ENCODE measurements at places on chromosomes 12 and 14. TPM values are rescaled to one million over a fixed set of nuclear protein-coding genes. Genes with fewer than 3 reads are reported as not detected.
A peak's percentile ranks its signal among the peaks of the same experiment; 100 is the strongest.

The OR4N5 gene
- total RNA-seq = not detected

The TMEM117 gene
- 2.6 TPM for total RNA-seq

The DEGS2 gene
- total RNA-seq = 1.1 TPM

DNA sequence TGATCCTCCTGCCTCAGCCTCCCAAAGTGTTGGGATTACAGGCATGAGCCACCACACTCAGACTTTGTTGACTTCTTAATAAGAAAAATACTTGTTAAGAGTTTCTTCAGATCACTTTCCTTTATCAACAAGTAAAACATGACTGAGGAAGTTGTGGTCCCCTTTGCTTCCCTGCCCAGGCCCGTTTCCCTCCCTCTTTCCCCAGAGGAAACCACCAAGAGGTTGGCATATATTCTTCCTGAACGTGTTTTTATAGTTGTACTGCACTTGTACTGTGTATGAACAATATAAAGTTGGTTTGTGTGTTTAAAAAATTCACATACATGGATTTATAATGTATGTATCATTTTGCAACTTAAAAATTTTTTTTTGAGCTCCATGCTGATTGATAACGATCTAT is 28.4 kb downstream of the PTPN11 start:
- DNase-seq = no peak

DNA sequence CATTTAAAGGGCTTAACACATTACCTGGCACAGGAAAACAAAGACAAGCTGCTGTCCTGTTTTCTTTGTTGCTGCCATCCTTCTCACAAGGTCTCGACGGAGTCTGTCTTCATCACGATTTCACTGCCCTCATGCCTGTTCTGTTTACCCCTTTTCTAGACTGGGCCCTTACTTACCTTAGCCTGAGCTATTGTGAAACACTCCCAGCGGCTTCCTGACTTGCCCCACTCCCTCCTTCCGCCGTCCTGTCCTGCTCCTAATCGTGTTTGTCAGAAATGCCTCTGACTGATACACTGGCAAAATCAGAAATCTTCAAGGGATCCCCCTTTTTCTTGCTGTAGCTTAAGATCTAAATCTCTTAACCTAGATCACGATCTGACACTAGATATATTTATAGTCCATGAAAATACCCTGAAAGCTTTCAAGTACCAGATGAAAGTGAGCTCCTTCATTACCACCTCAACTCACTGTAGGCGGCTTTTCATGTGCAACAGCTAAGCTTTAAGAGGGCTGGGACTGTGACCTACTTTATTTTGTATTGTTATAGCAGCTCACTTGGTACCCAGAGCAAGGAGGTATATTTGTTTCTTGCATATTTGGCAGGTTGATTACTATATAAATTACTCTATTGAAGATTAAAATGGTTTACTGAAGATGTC is 32.1 kb downstream of the TECPR2 start:
- DNase-seq = no peak

DNA sequence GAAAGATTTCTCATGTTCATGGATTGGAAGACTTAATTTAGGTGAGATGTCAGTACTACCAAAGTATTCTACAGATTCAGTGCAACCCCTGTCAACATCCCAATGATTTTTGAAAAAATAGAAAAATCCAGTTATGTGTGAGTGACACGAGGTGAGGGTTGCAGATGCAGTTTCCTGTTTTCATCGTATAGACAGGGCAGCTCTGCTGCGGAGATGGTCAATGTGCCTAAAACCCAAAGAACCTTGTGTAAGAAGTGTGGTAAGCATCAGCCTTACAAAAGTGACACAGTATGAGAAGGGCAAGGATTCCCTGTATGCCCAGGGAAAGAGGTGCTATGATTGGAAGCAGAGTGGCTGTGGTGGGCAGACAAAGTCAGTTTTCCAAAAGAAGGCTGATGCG is 94.4 kb downstream of the SCAF11 start:
- no peak for DNase-seq

GRCh38 chr14:71521238-71522135 is 410.7 kb upstream of the RGS6 start:
- DNase-seq = no peak

- DNase-seq = no peak
These were observed 642 bp downstream of the SLC38A2 start for GRCh38 chr12:46371718-46372543.

GRCh38 chr12:95836185-95836609 is 22.6 kb upstream of the SNRPF start:
- DNase-seq = peak; percentile 71

Measured in pulmonary artery endothelial cell (primary cell).